ENCODE measurements at places on chromosomes 12 and 14.

GRCh38 chr14:55599250-55599879, 19.4 kb downstream of the KTN1 start:
- no peak for DNase-seq

DNA sequence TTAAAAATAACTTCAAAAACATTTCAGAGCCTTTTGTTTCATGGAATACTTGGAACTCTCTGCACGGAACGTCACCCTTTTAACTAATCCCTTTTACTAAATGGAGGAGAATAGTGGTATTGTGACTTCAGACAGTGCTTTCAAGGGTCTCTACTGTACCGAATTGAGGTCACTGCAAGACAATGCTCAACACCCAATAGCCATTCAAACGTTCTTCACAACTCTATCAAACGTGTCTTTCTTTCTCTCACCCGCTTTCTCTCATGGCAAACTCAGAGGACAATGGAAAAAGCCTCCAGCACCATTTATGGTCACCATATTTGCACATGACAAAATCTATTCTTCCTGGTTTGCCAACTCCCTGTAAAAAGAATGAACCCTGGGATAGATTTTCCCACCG, 132.1 kb upstream of the SOX5 start:
- DNase-seq: no peak

DNA sequence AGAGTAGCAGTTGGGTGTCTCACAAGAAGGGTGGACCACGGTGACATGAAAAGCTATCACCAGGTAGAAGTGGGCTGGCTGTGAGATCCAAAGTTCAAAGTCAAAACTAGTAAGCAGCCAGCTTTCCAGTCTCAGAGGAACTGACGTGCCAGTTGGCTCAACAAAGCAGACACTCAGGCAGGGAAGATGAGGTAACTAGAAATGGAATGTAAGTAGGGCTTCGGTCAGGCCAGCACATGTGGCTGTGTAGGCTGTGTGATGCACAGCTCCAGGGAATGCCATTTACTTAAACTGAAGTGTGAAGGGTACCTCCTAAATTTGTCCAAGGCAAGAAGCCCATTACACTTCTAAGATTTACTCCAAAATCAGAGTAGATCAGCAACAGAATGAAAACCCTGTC, 43.6 kb downstream of the PTPRR start:
- no peak for DNase-seq

- no peak for DNase-seq
Measured at GRCh38 chr12:4518106-4518728, 20.5 kb upstream of the RAD51AP1 start.

DNA sequence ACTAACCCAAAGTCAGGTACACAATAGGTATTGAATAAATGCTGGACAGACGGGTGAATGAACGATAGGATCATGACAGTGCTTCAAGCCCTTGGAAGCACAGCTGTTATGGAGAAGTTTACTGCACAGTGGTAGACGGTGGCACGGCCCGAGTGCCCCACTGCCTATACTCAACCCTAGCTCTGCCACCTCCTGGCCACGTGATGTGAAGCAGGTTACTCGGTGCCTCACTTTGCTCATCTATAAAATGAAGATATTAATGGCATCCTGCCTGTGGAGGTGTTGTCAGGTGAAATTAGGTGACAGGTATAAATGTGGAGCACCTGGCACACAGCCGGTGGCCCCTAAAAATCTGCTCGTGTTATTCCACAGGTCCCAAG, 5.8 kb downstream of the ASB2 start:
- peak; percentile 57 for DNase-seq

- DNase-seq: no peak
Measured at GRCh38 chr12:90015228-90015627, 306.6 kb upstream of the ATP2B1 start.

DNA sequence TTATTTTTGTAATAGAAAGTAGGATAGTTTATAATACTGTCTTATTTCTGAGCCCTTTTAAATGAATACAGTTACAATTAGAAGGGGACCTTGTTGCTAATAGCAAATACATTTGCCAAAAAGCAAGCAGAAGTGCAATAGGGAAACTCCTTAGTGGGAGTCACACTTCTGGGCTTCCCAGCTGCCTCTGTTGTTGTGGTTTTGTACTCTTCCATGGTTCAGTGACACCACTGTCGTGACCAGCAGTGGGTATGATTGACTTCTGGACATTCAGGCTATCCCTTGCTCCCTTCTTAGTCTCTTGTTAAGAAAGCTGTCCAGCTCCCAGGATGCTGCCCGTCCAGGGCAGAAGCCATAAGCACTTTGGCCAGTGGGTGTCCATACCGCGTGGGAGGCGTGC, 22.6 kb downstream of the TCTN1 start:
- no peak for DNase-seq

All from stimulated activated CD4-positive, alpha-beta T cell treated with anti-CD3 and anti-CD28 coated beads, Interleukin-15, amount 100 ng/mL, for 1 hour (primary cell).